Caudate nucleus (tissue), 63 donors: ENCODE measurements at places on chromosomes 6 and 20.

- DNase-seq: no peak
Observed at GRCh38 chr20:51547951-51548350, 5.4 kb upstream of the NFATC2 start.

- no peak for DNase-seq
Observed at GRCh38 chr20:19802099-19802491, 44.0 kb downstream of the RIN2 start.

GRCh38 chr6:112037783-112038216 lies 16.1 kb upstream of the CCN6 start:
- DNase-seq: peak; percentile 59

DNA sequence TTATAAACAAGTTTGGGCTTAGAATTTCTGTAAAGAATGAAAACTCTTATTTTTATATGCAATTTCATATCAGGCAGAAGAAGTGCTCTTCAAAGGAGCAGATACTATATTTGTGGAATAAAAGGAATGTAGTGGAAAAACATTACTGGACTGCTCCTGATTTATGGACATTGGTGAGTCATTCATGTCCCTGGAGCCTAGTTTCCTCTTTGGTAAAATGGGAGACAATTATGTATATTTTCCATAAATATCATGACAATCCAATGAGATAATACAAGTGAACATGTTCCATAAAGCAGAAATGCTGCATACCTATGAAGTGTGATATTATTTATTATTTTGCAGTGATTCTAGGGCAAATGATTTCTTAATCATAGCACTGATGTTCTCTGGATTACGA lies 445.8 kb upstream of the CITED2 start:
- no peak for DNase-seq

DNA sequence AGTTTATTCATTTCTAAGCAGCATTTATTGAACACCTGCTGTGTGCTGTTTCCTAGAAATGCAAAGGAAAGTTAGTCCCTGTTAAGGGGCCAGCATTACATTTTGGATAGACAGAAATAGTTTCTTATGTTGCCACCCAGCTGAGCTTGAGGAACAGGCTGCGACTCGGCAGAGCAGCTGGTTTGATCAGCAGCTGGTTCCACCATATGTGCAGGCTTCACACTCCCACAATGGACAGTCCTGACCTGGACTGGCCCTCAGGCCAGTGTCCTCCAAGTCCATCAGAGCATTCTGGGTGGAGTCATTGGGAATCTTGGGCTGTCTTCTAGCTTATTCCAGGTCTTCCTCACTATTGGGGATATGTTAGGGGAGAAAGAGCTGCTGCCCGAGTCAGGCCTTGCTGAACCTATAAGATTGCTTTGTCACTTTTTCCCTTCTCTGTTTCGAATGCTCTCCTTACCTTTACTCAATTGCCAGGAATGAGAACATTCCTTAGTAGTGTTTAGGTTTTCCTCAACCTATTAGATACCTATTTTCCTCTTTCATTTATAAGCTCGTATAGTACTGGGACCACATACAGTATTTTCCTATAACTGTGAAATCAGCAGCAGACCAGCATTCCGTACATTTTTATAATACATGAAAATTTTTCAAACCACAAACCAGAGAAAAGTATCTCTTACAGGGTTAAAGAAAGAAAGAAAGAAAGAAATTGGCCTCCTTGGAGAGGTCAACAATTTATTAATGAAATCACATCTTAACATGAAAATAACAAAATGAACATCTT lies 203.0 kb downstream of the FARS2 start:
- no peak for DNase-seq

- DNase-seq: no peak
Observed at GRCh38 chr6:42696526-42697267, 25.7 kb downstream of the PRPH2 start.

- peak; percentile 17 for DNase-seq
Observed at GRCh38 chr6:37244430-37245310, 12.9 kb upstream of the TBC1D22B start.

DNA sequence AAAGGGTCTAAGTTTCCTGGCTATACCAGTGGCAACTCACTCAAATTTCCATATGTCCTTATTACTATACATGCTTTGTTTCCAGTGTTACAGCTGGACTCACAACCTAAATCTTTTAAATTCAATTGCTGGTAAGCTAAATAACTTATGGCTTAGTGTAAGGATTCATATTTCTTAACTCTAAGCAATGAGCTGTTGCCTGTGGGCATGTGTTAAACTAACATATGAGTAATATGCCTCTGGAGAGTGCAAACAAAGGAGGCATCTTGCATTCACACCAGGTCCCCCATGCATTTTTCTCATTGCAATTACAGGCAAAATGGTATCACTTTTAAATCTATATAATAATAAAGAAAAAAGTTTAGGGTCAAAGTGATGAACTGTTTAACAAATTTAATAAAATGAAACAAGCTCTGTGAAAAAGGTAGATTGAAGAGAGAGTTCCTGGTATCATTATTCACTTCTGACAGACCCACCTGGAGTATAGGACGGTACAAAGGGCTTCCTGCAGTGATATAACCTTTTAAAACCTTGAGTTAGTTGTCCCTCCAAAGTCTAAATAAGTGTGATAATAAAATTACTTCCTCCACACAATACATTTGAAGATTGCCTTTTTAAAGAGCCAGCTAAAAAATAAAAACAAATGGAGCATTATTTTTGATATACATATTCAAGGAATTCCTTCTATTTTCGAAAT lies 57.6 kb upstream of the HMGCLL1 start:
- DNase-seq: no peak

DNA sequence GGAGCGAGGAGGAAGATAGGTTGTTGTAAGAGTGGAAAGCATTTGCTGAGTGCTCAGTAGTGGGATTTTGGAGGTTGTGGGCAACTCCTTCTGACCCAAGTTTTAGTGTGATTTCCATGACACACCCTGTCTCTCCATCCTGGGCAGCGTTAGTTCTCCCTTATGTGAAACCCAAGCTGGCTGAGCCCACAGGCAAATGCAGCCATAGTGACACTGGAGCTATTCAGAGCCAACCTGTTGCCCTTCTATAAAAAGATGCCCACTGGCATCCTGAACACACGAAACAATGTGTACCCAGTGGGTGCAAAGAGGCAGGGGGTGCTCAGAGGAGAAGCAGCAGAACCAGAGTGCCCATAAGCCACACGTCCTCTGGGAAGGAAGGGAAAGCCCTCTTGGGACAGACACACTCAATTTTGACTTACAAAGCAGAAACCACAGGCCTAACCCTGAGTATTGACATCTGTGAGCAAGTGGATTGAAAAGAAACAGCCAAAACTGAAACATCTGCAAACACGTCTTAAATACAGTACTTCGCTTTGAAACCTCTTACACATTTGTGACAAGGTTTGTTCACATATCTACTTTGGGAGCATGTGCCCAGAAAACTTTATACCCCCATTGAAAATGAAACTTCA lies 54.6 kb downstream of the BPIFB1 start:
- no peak for DNase-seq

DNA sequence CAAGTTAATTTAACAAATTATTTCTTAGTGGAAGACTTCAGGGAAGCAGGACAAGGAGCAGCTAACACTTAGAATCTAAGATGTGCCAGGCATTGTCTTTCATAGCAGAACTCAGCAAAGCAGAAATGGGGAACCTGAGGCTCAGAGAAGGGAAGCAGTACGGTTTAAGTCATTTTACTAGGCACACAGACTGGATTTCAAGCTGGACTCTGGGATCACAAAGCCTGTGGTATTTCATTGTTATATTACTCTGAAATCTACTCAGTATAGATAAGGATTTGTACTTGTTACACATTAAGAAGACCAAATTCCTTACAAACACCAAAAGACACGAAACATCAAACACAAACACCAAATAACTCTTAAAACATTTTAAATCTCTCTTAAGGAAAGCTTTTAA lies 199.6 kb downstream of the ISM1 start:
- DNase-seq: no peak

- no peak for DNase-seq
Observed at GRCh38 chr6:82955841-82956240, 109.8 kb downstream of the UBE3D start.

DNA sequence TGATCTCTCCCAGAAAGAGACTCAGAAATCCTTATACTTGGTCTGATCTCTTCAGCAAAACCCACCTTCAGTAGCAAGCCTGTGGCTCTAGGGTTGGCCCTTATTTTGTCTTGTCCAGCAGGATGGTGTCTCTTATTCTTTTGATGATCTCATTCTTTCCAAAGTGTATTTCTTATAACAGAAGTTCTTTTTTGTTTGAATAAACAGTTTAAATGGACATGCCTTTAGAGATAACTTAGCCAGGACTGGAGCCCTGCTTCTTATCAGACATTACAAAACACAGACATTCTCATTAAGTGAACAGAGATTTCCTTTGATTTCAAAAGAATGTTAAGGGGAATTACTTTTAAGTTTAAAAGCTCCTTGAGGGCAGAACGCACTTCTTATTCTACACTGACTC lies 31.7 kb downstream of the KCNS1 start:
- DNase-seq: no peak

- DNase-seq: no peak
Observed at GRCh38 chr20:37991908-37992307, 41.3 kb downstream of the TTI1 start.

GRCh38 chr20:16020971-16021370 lies 552.3 kb downstream of the KIF16B start:
- no peak for DNase-seq

DNA sequence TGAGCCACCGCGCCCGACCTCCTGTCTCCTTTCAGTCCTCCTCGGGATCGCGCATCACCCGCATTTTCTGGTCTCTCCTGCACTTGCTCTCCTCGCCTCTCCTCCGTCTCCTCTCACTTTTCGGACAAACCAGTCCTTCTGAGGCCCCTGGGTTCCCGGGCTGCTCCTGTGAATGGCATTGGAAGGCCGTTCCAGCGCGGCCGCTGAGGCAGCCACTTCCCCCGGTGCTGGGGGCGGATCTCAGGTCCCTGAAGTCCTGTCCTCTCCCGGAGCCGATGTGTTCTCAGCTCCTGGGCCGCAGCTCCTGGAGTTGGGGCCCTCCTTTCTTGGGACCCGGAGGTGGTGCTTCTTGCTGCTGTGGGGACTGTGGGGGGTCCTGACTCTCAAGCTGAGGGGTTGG lies 803 bp downstream of the MICB start:
- DNase-seq: no peak

- no peak for DNase-seq
Observed at GRCh38 chr6:31750411-31751022, 10.7 kb downstream of the MSH5 start.

DNA sequence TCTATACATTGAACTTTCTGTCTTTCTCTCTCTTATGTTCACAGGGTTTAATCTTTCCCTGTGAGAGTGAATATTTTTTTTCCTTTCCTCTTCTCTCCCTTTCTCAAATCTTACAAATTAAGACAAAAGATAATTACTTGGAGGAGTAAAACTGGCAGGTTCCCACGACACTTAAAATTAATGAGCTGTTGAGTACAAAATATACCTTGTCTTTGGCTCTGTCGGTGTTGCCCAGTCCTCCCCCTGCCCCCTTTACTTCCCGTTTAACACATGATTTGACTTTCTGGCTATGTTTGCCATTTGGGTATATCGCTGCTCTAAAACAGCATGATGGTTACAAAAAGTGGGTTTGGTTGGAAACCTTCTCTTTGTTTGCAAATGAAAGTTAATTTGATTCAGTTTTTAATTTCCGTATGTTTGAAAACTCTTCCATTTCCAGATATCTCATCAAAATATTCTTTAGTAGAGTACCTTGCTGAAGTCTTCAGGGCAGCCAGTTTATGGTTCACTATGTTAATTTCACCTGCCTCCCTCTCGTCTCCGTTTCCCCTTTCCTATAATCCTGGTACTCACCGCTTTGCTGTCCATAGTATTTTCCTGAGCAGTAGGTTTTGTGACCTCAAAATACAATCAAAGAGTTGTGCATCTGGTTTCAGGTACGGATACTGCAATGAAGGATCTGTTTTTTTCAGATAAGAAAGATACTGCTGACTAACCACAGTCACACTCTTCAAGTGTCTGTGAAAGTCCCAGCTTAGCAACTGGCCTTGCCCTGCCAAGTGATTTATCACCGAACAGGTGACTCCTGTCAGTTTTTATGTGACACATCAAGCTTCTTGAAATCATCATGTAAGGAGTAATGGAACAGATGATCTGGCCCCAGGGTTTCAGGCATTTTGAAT lies 181.2 kb downstream of the DTNBP1 start:
- no peak for DNase-seq

DNA sequence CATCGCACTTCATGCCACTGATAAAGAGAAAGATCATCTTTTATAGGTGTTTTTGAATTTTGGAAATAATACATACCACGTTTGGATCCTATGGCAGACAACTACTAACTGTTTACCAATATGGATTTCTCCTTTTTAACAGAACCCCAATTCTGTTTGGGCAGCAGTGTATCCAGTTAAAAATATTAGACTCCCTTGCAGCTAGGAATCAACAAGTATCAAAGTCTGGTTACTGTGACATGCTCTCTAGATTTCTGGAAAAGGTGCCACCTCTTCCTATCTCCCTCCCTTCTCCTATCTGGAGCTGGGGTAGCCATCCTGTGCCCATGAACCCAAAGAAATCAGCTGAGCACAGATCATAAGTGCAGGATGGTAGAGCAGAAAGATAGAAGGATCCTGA lies 54.1 kb upstream of the DTNBP1 start:
- DNase-seq: no peak

- no peak for DNase-seq
Observed at GRCh38 chr20:1094751-1095150, 23.7 kb upstream of the PSMF1 start.

GRCh38 chr6:42332916-42333315 lies 115.3 kb upstream of the MRPS10 start:
- no peak for DNase-seq

- no peak for DNase-seq
Observed at GRCh38 chr20:10902576-10903282, 228.9 kb upstream of the JAG1 start.

DNA sequence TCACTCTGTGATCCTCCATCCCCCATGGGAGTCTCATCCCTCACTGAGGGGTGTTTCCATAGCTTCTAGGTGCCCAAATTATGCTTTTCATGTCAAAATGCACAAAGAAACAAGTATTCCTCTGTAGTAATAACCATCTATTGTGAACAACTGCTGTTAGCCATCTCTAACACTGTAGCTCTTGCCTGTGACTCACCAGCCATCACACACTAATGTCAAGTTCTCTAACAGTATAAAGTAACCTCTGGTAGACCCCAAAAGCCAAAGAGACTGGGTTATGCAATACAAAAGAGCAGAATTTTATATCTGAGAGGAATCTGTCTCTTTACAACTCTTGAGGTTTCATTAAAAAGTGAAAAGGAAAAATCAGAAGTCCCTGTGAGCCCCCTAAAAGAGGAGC lies 25.4 kb upstream of the IYD start:
- no peak for DNase-seq

DNA sequence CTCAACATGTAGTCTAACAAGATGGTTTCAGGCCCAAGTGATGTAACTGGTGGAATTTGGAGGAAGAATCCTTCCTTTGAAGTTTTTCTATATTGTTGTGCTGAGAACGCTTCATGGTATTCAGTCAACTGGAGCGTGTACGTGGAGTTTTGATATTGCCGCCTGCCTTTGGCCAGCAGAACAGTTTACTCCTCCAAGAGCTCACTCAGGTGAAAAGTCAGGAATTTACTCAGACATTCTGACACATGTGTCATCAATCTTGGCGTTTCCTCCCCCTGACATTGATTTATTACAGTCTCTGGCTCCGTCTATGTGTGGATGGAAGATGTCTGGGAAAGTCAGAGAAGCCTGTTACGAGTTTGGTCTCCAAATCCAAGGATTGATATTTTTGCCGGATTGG lies 19.0 kb upstream of the TGM2 start:
- no peak for DNase-seq

GRCh38 chr6:28896505-28897368 lies 27.0 kb downstream of the TRIM27 start:
- DNase-seq: peak; percentile 60
